ENCODE measurements at places on chromosomes 5 and 9. TPM values are rescaled to one million over a fixed set of nuclear protein-coding genes. Genes with fewer than 3 reads are reported as not detected.

TRIM14 gene
- 3.8 TPM for total RNA-seq

RASGRF2 gene
- total RNA-seq = not detected

TRPM3 gene
- 3.9 TPM for total RNA-seq

CDC20B gene
- total RNA-seq = 0.21 TPM

GRAMD2B gene
- 3.2 TPM for total RNA-seq

PCDHB12 gene
- 0.42 TPM for total RNA-seq

GRCh38 chr5:33337637-33337992, 103.2 kb upstream of the TARS1 start:
- no peak for DNase-seq

- DNase-seq = no peak
Measured at GRCh38 chr5:180590543-180591310, 572 bp downstream of the SCGB3A1 start.

DNA sequence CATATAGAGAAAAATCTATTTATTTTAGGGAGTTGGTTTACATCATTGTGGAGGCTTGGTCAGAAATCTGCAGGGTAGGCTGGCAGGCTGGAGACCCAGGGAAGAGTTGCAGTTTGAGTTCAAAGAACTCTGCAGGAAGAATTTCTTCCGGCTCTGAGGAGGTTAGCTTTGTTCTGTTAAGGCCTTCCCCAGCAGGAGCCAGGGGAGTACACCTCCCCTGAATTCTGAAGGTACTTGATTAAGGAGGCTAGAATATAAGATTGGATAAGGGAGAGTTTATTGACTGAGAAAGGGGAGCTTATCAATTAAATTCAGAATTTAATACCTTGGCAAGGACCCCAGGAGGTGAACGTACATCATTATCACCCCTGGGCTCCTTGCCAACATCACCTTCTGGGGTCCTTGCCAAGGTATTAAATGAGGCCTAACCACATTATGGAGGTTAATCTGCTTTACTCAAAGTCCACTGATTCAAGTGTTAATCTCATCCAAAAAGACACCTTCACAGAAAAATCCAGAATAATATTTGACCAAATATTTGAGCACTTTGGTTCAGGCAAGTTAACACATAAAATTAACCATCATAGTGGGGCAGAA, 351.7 kb downstream of the CWC27 start:
- no peak for DNase-seq

DNA sequence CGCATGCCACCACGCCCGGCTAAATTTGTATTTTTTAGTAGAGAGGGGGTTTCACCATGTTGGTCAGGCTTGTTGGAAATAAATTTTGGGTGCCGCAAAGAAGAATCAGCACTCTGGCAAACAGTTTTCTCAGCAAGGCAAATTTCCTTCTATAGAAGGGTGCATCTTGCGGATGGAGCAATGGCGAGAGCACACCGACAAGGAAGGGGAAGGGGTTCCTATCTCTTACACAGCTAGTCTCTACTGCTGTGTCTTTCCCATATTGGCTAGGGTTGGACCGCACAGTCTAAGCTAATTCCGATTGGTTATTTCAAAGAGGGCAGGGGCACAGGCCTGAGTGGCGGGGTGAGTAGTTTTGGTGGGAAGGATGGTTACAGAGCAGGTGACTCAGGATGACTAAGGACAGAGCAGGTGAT, 707 bp downstream of the GTF3C5 start:
- no peak for DNase-seq

GRCh38 chr5:133398646-133399101, 213.7 kb downstream of the FSTL4 start:
- no peak for DNase-seq

- no peak for DNase-seq
Measured at GRCh38 chr9:110602281-110602680, 22.7 kb upstream of the SVEP1 start.

- no peak for DNase-seq
Measured at GRCh38 chr9:75814667-75815066, 75.8 kb upstream of the PCSK5 start.

DNA sequence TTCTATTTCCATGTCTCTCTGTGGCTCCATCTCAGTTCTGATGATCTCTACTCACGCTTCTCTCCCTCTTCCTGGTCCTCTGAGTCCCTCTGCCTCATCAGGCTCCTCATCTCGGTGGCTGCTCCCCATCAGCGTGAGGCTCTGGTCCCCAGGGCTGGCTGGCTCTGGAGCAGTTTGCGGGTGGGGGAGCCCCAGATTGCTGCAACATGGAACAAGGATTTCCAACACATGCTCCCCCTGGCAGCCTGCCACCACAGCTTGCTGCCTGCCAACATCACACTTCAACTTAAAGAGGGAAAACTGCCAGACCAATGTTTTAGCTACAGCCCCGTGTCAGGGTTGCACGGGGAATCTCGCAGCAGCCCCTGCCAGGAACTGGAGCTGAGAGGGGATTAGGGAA, 77.2 kb upstream of the NEK6 start:
- DNase-seq = no peak

DNA sequence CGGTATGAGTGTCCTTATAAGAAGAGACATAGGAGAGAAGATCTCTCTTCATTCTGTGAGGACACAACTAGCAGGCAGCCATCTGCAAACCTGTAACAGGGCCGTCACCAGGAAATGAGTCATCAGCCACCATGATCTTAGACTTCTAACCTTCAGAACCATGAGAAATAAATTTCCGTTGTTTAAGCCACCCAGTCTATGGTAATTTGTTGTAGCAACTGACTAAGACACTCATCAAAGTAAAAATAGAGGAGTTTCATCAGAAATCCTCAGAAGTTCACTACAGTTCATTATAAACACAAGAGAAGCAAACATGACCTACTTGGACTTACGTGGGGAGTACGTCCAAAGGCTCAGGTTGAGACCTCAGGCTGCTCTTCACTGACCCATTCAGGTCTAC, 357.7 kb downstream of the SEMA5A start:
- no peak for DNase-seq
